Right renal cortex interstitium (tissue), 3 donors: ENCODE measurements at places on chromosomes 7 and 10.

- DNase-seq, result no peak
These were observed 61.9 kb upstream of the LANCL2 start for GRCh38 chr7:55303220-55303619.

- no peak for DNase-seq
These were observed 138.1 kb upstream of the CHST15 start for GRCh38 chr10:124231168-124232155.

GRCh38 chr10:15427843-15428414, 56.8 kb upstream of the FAM171A1 start:
- DNase-seq, result no peak

DNA sequence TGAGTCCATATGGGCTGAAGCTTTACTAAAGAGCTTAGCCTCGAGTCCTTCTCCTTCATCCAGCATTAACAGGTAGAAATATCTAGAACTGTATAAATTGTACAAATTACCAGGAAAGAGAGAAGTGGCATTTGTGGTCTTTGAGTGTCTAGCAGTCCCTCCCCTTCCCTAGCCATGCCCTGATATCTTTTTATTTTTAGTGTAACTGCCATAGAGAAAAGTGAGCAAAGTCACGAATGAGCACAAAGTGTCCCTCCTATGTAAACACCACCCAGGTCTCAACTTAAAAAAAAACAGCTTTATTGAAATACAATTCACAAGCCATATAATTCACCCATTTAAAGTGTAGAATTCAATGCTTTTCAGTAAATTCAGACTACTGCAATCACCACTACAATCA, 339.0 kb upstream of the ZMIZ1 start:
- no peak for DNase-seq

GRCh38 chr10:990808-991207, 2.6 kb downstream of the GTPBP4 start:
- no peak for DNase-seq

DNA sequence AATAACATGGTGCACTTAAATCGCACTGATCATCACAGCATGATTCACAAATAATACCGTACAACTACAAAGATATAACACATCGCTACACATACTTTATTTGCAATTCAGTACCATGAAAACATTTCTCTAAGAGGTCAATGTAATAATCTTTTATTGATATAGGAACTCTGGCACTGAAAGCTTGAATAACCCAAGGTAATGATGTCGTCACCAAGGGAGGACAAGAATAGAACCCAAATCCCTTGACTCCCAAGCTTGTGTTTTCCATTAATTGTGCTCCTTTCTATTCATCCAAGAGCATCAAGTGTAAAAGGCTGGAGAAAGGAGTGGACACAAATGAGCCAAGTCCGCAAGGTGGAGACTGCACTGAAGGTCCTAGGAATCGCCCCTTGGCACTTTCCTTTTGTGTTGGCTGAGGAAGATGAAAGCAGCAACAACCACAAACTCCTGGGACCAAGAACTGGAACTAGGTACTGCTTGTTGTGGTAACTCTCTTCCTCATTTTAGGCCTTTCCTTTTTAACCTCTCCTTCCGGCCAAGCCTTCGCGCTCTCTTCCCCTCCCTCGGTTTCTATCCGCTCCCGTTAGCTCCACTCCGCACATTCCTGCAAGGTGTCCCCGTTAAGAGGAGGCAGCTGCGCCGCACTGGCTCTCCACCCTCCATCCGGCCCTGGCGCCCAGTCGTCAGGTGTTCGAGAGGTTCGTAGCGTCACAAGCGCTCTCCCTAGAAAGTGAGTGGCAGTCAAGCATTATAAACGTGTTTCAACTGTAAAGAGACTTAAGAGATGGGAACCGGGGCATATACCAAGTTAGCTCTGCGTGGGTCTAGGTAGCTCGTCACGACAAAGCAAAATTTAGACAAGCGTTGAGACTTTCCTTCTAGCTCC, 1.0 kb upstream of the CBLL1 start:
- DNase-seq, result peak; percentile 18

DNA sequence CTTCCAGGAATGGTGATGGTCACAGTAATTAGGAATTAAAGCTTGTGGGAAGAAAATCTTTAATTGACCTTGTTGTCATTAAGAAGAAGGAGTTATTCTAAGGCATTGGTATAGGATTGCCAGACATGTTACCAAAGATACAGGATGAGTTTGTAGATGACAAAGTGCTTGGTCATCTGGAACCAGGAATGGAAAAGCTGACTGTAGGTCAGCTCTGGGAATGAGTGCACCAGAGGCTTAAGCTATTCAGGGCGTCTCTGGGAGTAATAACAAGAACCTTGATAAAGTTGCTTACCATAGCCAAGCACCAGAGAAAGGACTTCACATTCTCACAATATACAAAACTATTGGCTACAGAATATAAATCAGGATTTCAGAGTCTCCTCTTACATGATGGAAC, 89.0 kb downstream of the PHTF2 start:
- no peak for DNase-seq

- no peak for DNase-seq
These were observed 7.7 kb downstream of the GRM8 start for GRCh38 chr7:127245002-127245401.

DNA sequence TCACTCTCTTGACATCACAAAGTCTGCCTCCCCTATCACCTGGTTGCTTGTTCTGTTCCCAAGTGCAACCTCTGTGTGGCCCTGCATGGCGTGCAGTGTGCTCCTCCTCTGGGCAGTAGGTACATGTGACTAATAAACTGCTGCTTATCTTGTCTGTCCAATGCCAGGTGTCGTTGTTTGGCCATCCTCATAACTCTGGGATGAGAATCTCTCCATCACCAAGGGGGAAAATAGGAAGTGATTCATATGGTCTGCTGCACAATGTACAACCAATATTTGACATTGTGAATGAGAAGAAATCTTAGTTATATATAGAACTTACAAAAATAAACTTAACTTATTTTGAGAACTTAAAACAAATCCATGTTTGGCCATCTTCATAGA, 135.2 kb downstream of the INHBA start:
- no peak for DNase-seq

GRCh38 chr10:50919010-50919409, 33.6 kb upstream of the A1CF start:
- no peak for DNase-seq

- DNase-seq, result no peak
These were observed 1.4 kb downstream of the RBP3 start for GRCh38 chr10:47349516-47349915.

- DNase-seq, result no peak
These were observed 216.4 kb downstream of the HECW1 start for GRCh38 chr7:43328785-43329380.
